Left ventricle myocardium superior (tissue), 1 donor: ENCODE measurements at places on chromosomes 7 and 10. TPM values are rescaled to one million over a fixed set of nuclear protein-coding genes. Genes with fewer than 3 reads are reported as not detected.

GRCh38 chr10:120538091-120538490 is 81.1 kb downstream of the PLPP4 start:
- DNase-seq = no peak

DNA sequence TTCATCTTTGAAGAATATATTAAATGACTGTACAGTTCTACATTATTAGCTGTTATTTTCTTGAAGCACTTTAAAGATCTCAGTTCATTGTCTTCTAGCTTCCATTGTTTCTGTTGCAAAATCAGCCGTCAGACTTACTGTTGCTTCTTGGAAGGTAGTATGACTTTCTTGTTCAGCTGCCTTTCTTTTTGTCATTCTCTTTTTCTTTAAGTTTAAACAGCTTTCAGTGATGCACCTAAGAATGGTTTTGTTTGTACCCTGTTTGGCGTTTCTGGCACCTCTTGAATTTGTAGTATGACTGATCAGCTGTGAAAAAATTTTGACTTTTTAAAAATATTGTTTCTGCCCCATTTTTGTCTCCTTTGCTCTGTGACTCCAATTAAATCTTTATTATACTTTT is 9.3 kb downstream of the MKLN1 start:
- no peak for DNase-seq

The POLR2J gene
- total RNA-seq = 49.6 TPM

DNA sequence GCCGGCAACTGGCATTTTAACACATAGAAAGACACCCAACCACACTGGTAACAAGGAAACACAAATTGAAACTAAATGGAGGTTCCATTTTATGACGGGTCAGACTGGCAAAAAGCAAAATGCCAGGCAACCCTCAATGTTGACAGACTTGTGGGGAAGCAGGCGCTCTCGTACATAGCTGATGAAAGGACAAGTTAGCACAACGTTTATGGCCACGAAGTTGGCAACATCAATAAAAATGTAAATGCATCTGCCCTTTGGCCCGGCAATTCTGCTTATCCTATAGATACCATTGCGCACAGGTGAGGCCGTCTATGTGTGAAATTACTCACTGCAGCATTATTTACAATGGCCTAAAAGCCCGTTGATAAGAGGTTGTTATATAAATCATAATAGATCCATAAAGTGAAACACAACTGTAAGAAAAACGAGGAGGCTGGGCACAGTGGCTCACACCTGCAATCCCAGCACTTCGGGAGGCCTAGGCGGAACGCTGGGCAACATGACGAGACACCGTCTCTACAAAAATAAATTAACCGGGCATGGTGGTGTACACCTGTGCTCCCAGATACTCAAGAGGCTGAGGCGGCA is 39.8 kb downstream of the FOXL3 start:
- peak; percentile 14 for DNase-seq

The ACTR3C gene
- 4.0 TPM for total RNA-seq

GRCh38 chr10:92734301-92734700 is 44.5 kb downstream of the HHEX start:
- no peak for DNase-seq

The H2BK1 gene
- not detected for total RNA-seq

DNA sequence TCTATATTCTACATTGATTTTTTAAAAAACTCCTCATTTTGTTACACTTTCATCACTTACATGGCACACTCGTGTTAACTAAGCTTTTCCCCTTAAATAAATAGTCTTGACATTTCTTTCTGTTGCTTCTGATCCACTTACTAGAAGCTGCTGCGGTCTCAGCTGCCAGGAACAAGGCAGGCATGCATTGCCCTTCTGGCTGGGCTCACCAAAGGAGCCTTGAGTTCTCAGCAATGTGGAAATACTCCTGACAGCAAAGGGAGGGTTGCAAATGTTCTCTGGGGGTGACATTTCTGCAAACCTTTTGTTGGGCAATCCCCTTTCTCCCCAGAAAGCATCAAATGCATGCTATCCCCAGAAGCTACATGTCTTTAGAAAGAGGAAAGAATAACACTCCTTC is 350.1 kb downstream of the PRPF18 start:
- no peak for DNase-seq

- no peak for DNase-seq
These were observed 568.8 kb downstream of the PHTF2 start for GRCh38 chr7:78367280-78367773.

DNA sequence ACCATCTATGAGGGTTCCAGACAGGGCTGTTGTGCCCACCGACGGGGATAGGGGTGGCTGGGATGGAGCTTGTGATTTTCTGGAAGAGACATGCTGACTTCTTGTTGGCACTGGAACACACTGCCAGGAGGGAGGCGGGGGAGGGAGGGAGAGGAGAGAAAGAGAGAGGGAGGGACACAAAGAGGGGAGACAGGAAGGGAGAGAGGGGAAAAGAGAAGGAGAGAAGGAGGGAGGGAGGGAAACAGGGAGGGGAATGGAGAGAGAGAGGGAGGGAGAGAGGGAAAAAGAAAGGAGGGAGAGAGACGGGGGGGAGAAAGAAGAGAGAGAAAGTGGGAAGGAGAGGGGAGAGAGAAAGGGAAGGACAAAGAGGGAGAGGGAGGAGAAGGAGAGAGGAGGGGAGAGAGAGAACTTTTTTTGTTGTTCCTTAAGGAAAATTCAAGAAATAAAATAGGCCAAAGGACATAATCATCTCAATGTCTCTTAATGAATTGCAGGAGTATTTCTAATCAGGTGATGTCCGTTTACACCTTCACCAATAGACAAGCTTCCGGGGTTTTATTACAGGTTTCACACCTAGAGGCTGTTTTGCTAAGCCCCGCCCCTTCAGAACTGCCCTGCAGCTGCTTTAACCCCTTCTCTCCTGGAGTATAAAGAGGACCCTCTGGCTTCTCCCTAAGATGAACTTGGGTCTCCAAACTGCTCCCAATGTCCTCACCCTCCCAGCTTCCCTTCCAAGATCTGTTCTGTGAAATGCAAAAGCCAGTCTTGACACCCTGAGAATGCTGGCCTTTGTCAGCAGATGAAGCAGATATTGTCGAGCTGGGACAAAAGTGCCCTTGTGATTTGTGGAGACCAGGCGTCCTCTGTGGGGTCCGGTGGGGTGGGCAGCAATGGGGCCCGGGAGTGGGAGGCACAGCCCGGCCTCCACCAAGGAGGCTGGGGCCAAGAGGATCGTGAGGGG is 82.0 kb upstream of the GTF2IRD1 start:
- no peak for DNase-seq

DNA sequence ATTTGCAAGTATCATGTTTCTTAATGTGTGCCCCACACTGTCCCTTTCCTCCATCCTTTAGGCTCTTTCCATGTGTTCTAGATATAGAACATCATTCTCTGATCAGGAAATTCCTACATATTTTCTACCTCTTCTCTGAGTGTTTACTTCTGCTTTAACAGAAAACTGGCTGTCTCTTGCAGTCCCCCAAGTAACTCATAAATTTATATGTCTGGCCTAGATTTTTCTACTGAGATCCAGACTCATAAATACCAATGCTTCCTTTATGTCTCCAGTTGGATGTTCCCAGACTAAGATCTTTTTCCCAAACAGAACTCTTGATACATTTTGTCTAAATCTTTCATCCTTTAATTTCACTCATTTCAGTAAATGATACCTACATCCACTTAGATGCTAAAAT is 181.8 kb downstream of the CDK14 start:
- no peak for DNase-seq

The MYO3A gene
- not detected for total RNA-seq

GRCh38 chr7:91929463-91929862 is 11.2 kb upstream of the AKAP9 start:
- no peak for DNase-seq

DNA sequence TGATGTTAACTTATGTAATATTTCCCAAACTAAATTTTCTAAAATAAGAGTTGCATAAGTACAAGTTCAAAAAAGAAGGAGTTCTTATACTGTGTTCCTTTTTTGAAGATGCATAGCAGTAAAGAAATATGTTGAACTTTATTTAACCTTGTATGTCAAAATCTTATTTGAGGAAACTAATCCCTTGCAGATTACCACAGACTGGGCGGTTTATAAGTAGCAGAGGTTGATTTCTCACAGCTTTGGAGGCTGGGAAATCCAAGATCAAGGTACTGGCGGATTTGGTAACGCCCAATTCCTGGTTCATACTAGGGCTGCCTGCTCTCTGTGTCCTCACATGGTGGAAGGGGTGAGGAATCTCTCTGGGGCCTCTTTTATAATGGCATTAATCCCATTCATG is 68.5 kb downstream of the GNAT3 start:
- no peak for DNase-seq

DNA sequence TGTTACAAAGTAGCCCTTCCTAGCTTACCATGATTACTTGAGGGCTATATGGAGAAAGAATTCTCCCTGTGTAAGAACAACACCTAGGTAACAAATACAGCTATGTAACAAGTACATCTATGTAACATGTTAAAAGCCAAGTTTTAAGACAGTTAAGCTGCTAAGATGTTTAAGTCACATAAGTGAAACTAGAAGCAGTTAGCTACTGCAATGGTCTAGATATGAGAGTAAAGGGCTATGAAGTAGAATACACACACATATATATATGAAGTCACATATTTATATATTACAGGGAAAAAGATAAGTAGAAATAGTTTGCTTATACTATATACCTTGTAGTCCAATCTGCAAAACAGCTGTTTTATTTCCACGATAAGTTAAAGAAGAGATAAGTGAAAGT is 14.4 kb downstream of the POT1 start:
- no peak for DNase-seq

- no peak for DNase-seq
These were observed 26.1 kb upstream of the DNAJB6 start for GRCh38 chr7:157310676-157311185.

- no peak for DNase-seq
These were observed 43.6 kb upstream of the BAMBI start for GRCh38 chr10:28633750-28634149.

The UCMA gene
- not detected for total RNA-seq

DNA sequence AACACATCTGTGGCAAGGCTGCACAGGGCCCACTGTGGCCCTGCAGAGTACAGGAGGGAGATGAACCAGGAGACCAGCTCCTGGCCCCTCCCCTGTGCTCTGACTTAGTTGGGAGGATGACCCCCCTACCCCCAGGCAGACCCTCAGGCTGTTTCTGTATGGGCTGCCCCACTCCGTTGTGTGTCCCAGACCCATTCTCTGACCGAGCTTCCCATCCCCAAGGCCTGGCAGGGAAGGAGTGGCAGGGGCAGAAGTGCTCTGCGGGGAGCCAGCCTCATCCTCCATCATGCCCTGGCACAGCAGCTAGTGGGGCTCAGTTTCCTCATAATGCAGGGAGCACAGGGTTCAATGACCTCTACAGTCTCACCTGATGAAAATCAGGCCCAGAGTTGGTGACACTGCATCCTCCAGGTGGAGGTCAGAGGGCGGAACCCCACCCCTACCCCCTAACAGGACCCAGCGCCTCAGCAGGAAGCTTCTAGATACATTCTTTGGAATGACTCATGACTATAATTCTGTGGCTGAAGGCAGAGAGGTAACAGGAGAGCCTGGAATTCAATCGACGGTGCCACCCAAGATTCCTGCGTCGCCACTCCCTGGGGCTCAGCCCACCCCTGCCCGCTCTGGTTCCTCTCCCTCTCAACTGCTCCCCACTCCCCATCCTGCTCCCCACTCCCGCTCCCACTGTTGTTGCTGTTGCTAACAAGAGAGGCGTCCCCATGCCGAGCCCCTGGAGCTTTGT is 18.2 kb downstream of the PODXL start:
- DNase-seq = no peak

DNA sequence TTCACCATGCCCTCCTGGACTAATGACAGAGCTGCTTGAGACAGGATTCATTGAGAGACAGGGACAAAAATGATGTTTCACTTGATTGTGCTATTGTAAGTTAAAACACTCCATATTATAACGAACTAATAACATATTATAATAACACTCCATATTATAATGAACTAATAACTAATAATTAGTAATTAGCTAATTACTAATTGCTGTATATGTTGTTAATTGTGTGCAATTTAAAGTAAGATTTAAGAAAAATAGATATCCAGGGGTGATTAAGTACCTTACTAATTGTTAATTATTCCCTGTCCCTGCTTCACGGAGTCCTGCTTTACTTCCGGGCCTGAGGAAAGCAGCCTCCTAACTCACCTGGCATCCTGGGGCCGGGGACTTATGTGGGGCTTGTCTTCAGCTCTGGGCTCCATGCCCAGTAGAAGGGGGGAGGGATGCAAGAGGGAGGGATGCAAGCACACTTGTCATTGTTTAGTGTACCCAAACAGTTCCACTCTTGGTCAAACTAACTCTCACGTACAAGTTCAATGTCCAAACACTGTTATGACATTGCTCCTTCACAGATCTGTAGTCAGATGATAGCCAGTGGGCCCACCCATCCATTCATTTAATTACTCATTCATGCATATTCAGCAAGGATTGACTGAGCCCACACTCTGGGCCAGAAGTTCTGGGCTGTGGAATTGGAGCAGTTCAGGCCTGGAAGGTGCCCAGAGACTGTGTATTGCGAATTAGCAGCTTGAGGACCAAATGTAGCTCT is 53.8 kb downstream of the COL13A1 start:
- no peak for DNase-seq

The SPDYE11 gene
- not detected for total RNA-seq

DNA sequence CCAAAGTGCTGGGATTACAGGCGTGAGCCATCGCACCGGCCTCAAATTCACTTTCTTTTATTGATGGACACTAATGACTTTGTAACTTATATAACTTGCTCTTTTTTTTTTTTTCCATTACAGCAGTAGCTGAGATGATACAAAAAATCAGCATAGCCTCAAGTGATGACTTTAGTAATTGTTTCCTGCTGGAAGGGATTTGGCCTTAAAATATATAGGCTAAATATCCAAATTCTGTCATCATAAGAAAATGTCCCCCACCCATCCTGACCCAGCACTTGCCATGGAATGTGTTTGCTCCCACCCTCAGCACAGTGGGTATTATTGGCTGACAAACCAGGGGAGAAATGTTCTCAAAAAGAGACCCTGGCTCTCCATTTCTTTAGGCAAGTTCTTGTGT is 1264.1 kb upstream of the AUTS2 start:
- no peak for DNase-seq

The LBX1 gene
- total RNA-seq = not detected

DNA sequence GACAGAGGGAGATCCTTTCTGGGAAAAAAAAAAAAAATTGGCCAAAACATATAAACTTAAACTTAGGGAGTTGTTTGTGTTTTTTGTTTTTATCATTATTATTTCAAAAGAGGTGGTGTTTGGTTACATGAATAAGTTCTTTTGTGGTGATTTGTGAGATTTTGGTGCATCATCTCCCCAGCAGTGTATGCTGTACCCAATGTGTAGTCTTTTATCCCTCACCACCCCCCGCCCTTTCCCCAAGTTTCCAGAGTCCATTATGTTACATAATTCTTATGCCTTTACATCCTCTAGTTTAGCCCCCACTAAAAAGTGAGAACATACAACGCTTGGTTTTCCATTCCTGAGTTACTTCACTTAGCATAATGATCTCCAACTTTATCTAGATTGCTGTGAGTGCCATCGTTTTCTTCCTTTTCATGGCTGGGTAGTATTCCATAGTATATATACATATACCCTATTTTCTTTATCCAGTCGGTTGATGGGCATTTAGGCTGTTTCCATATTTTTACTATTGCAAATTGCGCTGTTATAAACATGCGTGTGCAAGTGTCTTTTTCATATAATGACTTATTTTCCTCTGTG is 148.1 kb upstream of the ZNF92 start:
- no peak for DNase-seq

The A1CF gene
- not detected for total RNA-seq

The SEM1 gene
- 59.9 TPM for total RNA-seq

- no peak for DNase-seq
These were observed 30.1 kb downstream of the APBB1IP start for GRCh38 chr10:26468291-26468690.
